Activated T-helper 2 cell treated with anti-CD3 and anti-CD28 coated beads, Interferon-gamma antibody, Interleukin-2, Interleukin-4, amounts not matched to agents 10 μg/mL and 5 μg/mL and 100 μg/mL, durations not matched to agents 14 hours and 24 hours and 36 hours (primary cell): ENCODE measurements at places on chromosomes 6 and 20. TPM values are rescaled to one million over a fixed set of nuclear protein-coding genes. Genes with fewer than 3 reads are reported as not detected.

- no peak for DNase-seq
These were observed 23.8 kb downstream of the SLC22A23 start for GRCh38 chr6:3433005-3433404.

GRCh38 chr20:58706975-58707681 is 14.5 kb downstream of the NPEPL1 start:
- DNase-seq: peak; percentile 5

- DNase-seq: no peak
These were observed 50.0 kb downstream of the TAF4 start for GRCh38 chr20:62015540-62016288.

GRCh38 chr6:149166747-149167146 is 150.8 kb upstream of the TAB2 start:
- DNase-seq: no peak

DNA sequence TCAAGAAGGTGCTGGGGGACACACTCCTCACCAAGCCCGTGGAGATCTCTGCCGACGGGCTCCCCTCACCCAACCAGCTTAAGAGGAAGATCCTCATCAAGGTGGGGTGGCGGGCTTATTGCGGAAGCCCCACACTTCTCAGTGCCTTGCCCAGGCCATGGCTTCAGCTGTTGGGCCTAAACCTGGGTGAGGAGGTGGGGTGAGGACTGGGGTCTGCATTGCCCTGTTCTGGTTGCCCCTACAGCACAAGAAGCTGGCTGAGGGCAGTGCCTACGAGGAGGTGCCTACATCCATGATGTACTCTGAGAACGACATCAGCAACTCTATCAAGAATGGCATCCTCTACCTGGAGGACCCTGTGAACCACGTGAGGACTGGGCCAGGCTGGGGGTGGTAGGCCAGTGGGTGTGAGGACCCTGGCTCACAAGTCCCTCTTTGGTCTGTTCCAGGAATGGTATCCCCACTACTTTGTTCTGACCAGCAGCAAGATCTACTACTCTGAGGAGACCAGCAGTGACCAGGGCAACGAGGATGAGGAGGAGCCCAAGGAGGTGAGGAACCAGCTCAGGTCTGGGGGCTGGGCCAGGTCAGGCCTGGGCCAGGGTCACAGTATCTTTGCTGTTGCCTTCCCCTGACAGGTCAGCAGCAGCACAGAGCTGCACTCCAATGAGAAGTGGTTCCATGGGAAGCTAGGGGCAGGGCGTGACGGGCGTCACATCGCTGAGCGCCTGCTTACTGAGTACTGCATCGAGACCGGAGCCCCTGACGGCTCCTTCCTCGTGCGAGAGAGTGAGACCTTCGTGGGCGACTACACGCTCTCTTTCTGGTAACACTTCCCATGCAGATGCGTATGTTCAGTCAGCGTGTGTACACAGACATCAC is 27.9 kb downstream of the PLCG1 start:
- DNase-seq: no peak

- DNase-seq: no peak
These were observed 156.5 kb downstream of the CDK19 start for GRCh38 chr6:110658631-110659211.

Gene PRND
- not detected in 2 replicates for total RNA-seq

Gene TNF
- total RNA-seq: 94.4 and 96.8 TPM in 2 replicates

Gene GJA10
- 0.11 and 0.32 TPM in 2 replicates for total RNA-seq

Gene PTP4A1
- 80.8 and 88.8 TPM in 2 replicates for total RNA-seq

Gene CPNE5
- 2.0 and 2.1 TPM in 2 replicates for total RNA-seq
